ENCODE measurements at places on chromosomes 5 and 9.

DNA sequence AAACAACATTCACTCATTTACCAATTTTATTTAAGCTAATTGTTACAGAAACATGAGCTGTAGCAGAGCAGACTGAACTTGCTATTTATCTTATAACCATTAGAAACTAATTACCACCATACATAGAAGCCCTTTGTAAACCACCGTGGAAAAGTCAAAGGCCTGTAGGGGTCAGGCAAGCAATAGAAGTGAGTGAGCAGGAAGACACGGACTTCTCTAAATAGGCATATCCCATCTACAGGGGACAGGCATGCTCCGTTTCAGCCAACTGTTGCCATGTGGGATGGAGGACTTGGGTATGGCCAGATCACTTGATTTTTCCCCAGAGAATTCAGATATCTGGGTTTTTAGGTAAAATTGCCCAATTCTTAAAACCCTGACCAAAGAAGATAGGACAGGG lies 44.8 kb downstream of the PRRC1 start:
- DNase-seq = no peak

DNA sequence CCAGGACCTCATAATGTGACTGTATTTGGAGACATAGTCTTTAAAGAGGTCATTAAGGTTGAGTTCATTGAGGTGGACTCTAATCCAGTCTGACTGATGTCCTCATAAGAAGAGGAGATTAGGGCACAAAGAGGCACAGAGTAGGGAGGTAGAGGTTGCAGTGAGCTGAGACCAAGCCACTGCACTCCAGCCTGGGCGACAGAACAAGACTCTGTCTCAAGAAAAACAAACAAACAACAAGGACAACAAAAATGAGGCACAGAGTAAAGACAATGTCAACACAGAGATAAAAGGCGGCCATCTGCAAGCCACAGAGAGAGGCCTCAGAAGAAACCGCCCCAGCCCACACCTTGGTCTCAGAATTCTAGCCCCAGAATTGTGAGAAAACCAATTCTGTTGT lies 17.0 kb upstream of the TDRD7 start:
- no peak for DNase-seq

- DNase-seq = no peak
These were observed 240.2 kb downstream of the PBX3 start for GRCh38 chr9:125987420-125987819.

DNA sequence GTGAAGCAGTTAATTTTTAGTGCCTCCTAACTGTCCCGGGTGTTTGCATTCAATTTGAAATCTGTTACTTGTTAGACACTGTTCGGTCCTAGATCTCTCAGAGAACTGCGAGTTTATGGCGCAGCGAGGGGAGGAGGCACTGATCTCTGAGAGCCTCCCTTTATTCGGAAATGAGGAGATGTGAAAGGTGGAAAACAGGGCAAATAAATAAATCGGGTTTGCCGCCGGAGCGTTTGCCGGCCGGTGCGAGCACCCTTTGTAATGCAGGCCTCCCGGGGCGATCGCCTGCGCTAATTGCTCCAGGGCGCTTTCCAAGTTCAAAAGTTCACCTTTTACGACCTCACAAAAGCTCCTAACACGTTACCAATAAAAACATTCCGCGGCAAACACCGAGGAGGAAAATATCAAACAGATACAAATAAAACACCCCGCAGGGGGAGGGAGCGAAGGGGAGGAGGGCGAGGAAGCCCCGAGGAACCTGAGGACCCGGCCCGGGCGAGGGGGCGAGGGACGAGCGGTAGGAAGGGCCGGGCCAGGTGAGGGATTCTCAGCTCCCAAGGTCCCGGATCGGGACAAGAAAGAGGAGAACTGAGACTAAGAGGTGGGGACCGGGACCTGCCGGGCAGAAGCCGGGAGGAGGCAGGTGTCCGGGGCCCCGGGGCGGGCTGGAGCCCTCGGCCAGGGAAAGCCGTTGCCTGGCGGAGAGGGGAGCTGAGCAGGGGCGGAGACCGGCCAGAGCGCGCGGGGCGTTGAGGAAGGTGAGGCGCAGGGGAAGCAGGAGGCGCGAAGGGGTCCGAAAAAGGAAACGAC lies 1.4 kb downstream of the NR6A1 start:
- DNase-seq = no peak

GRCh38 chr9:119197893-119198607 lies 171.2 kb downstream of the BRINP1 start:
- DNase-seq = no peak

DNA sequence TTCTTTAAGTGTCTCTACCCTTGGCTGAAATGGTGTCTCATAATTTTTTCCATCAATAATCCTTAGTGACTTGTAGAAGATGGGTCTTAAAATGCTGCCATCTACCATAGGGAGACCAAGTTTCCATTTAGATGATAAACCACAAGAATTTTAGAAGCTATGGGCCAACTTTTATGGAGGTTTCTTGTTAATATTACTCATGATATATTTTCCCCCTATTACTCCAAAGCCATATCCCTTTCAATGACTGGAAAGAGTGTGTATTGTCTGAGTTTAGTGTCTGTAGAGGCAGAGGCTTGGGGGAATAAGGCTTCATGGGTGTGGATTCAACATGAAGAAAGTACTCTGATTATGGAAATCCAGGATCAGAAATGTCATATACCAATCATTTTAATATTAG lies 507.3 kb upstream of the TNC start:
- DNase-seq = no peak

GRCh38 chr5:61505281-61505680 lies 173.2 kb downstream of the ZSWIM6 start:
- DNase-seq = no peak

DNA sequence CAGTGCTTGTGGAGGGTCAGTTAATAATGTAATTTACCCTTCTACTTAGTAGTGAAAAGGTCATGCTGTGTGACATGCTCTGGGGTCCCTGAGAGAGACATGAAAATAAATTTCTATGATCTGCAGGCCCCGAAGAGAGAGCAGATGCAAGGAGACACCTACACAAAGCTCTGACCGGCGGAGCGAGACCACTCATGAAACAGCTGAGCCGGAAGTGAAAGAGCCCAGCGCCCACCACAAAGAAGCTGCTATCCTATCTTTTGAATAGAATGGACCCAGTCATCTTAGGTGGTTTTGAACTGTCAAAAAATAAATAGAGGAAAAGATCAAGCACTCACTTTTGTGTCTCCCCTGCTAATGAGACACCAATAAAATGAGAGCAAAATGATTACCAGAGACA lies 190.0 kb downstream of the MED10 start:
- no peak for DNase-seq

DNA sequence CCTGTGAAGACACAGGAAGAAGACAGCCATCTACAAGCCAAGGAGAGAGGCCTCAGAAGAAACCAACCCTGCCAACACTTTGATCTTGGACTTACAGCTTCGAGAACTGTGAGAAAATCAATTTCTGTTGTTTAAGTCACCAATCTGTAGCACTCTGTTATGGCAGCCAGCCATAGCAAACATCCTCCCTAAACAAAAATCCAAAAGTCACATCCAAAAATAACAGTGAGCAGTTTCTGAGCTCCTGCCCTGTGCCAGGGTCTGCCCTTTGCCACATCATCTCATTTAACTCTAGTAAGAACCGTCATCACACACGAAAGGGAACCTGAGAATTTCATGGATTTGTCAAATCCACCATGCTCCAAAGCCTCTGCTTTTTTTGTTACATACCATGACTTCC lies 118.8 kb downstream of the TRIM36 start:
- no peak for DNase-seq

GRCh38 chr5:150487199-150488061 lies 20.5 kb upstream of the NDST1 start:
- DNase-seq = no peak

DNA sequence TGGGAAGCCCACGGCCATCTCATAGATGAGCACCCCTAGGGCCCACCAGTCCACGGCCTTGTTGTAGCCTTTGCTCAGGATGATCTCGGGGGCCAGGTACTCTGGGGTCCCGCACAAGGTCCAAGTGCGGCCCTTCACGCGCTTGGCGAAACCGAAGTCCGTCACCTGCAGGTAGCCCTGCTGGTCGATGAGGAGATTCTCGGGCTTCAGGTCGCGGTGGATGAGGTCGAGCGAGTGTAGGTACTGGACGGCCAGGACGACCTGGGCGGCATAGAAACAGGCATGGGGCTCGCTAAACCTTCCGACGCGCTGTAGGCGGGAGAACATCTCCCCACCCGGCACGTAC lies 558 bp downstream of the PRKACG start:
- DNase-seq = no peak

GRCh38 chr5:59067956-59068656 lies 485.2 kb downstream of the RAB3C start:
- no peak for DNase-seq

GRCh38 chr5:69219939-69220338 lies 14.7 kb upstream of the CDK7 start:
- no peak for DNase-seq

GRCh38 chr5:16510098-16510497 lies 44.5 kb upstream of the ZNF622 start:
- no peak for DNase-seq

- DNase-seq = no peak
These were observed 138.1 kb upstream of the HMHB1 start for GRCh38 chr5:143673676-143674468.

DNA sequence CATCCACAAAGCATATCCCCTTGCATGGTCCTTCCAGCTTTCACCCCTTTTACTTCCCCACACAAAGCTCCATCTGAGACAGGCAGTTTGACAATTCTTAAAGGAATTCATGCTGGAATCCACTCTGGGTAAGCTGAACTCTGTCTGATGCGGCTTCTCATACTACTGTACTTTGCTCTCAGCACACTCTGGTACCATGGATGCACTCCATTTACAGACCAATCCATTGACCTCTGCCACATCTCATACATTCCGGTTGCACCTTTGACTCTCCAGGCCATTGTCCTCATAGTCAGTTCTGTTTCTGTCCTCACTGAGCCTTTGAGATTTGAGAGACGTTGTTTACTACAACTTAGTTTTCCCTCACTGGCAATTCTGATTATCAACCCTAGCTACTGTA lies 12.2 kb downstream of the SPATA9 start:
- no peak for DNase-seq

DNA sequence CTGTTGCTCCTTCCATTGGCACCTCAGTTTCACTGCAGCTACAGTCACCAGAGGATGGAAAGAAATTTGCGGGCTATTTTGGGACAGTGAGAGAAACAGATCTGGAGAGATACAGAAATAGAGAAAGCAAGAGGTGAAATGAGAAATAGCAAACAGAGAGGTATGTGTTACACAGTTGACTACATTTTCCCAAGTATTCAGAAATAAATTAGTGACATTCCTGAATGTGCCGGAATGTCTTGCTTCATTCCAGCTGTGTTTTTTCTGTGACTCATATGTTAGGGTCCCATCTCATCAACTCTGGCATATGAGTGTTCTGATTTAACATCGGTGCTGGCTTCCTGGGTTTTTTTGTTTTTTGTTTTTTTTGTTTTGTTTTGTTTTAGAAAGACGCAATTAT lies 63.8 kb upstream of the ZNF462 start:
- DNase-seq = no peak

DNA sequence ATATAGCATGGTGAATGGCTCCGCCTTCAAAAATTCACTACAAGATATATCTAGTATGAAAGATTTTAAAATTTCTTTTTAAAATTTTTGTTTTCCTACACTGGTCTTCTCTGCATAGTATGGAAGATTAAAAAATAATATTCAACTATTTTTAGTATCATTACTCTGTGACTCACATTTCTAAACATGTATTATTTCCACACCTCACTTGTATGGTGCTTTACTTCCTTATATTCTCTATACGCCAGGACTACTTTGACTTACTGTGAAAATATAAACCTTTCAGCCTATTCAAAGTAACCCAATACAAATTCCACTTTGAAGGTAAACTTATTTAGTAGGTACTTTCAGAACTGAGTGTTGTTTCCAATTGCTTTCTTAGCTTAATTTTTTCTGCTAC lies 26.8 kb upstream of the TXNDC8 start:
- DNase-seq = no peak

DNA sequence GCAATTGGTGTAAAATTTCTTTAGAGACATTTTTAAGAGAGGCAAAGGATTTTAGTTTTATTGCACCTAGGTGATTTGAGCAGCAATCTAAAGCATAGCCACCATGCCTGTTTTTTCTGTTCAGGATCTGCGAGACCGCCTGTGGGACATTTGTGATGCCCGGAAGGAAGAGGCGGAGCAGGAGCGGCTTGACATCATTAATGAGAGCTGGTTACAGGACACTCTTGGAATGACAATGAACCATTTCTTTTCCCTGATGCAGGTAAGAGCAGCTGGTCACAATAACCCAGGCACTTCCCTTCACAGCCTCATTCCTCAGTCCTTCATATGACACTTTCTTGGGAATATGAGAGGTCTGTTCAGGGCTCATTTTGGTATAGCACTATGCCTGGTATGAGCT lies 103.2 kb upstream of the IL7R start:
- DNase-seq = no peak

GRCh38 chr9:78698371-78698770 lies 401.4 kb downstream of the PSAT1 start:
- no peak for DNase-seq

- no peak for DNase-seq
These were observed 226.8 kb downstream of the CETN3 start for GRCh38 chr5:90182726-90183125.

DNA sequence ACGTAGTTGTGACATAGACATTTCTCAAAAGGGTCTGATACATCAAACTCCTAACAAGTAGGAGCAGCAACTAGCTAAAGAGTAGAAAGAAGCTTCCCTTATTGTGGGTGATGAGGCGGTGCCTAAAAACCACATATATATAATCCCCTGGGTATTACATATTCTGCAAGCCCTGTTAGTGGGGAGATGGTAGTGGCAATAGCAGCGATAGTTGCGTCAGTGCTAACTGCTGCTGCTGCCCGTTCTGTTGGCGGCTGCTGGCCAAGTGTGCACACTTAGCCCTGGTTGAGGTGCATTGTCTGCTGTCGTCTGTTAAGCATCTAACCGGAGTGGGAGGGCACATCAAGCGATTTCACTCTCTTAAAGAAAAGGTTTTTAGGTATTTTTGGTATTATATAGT lies 35.8 kb downstream of the VLDLR start:
- DNase-seq = no peak

- no peak for DNase-seq
These were observed 115.8 kb upstream of the CCDC152 start for GRCh38 chr5:42640835-42641234.

DNA sequence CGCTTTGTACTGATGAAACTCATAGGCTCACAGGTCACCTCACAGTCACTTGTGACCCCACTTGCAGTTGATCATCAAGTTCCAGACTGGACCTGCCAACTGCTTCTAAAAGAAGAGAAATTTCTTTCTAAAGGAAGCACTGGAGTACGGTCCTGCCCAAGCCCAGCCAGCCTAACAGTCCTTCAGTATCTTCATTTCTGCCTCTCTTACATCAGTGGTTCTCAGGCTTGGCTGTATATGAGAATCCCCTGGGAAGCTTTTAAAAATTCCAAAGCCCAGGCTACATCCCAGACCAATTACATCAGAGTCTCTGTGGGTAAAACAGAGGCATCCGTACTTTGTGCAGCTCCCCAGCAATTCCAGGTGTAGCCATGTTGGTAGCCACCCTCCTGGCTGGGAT lies 282.1 kb downstream of the NFIB start:
- no peak for DNase-seq

DNA sequence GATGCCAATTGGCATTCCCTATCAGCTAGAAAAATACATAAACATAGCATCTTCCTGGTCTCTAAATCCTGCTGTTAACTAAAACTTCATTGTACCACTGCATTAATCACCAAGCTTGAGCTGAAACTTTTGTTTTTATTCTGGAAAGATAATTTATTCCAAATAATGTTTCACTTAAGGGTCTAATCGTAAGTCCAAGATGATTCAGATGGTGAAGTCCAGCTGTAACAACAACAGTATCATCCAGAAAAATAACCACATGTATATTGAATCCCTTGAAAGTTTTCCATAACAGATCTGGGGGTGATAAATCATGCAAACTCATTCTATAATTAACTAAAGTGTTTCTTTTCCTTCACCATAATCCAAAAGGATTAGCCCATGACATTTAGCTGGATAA lies 23.9 kb downstream of the RORB start:
- no peak for DNase-seq

Data from hematopoietic multipotent progenitor cell treated with erythropoietin and hydrocortisone succinate and interleukin-3 and kit ligand, for 17 days (in vitro differentiated cells).